HS-27A (cell line): ENCODE measurements at places on chromosomes 2 and 18.

DNA sequence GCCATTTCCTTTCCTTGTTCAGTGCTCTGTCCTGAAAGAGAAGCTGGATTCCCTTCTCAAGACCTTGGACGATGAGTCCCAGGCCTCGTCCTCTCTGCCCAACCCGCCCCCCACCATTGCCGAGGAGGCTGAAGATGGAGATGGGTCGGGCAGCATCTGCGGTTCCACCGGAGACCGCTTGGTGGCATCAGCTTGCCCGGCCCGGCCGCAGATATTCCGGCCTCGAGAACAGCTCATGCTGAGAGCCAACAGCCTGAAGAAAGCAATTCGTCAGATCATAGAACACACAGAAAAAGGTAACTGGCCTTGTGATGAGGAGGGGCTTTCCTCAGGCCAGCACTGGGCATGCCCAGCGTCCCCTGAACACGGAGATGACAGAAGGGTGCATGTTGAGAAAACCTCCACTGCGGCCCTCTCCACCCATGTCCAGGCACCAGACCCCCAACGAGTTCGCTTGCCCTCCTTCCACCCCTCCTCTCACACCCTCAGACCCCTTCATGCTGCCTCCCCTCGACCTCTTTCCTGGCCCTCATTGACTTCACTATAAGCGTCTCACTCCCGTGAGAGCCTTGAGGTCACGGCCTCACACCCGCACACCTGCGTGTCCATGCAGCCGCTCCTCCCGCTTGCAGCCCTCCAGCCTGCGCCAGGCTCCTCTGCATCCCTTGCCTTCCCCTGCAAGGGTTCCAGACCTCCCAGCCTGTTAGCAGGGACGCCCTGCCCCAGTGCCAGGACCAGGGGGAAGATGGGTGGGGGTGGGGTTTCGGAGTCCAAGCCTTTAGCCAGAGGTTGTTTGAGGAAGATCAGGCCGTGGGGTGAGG lies 95.0 kb downstream of the DGKD start:
- DNase-seq, result no peak

DNA sequence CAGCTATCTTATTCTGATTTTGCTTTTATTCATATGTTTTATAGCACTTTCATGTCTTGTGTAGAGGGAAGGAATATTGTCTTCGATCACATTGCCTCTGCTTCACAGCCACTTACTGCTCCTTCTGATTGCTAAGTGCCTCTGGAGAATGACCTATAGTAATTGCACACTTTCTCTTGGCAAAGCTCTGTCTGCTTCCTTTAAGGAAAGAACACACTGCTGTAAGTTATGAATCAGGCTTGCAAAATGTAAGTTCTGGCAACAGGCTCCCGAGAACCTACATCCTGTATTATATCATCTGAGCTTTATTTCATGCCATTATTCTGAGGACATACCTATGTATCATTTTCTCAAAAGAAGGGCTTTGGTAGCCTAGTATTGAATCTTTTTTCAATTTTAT lies 170.7 kb downstream of the ZNF804A start:
- no peak for DNase-seq

DNA sequence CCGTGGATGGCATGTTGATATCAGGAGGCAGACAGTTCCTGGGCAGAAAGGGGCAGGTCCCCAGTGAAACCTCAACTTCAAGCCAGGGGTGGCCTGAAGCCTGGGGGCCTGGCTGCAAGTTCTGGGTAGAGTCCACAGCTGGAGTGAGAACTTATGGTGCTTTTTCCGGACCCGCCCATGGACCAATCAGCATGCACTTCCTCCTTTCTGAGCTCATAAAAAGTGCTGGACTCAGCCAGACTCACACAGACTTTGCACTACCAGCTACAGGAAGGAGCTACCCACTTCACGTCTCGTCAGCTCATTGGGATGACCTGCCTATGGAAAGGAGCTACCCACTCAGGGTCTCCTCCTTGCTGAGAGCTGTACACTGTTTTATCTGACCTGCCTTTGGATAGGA lies 183.1 kb upstream of the MC4R start:
- no peak for DNase-seq

GRCh38 chr2:68845043-68845442 lies 26.2 kb downstream of the BMP10 start:
- DNase-seq, result no peak

- DNase-seq, result no peak
These were observed 971.0 kb upstream of the CDH2 start for GRCh38 chr18:29147944-29148343.

DNA sequence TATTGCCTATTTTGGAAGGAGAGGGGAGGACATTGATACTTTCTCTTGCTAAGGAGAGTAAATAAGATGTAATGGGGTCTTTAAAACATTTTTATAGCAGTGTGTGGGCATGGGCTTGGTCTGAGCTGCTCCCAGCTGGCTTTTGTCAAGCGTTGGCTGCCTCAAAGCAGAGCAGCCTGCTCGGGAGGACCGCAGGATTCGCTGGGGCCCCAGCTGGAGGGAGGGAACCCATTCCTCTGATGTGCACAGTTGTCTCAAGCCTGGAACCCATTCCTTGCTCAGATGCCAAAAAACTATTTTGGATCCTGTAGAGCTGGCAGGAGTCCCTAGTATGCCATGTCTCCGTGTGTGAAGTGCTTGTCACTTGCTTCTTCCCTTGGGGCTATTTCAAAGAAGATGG lies 59.4 kb upstream of the RMDN2 start:
- DNase-seq, result no peak

- no peak for DNase-seq
These were observed 41.0 kb downstream of the CROCC2 start for GRCh38 chr2:240947176-240947575.

DNA sequence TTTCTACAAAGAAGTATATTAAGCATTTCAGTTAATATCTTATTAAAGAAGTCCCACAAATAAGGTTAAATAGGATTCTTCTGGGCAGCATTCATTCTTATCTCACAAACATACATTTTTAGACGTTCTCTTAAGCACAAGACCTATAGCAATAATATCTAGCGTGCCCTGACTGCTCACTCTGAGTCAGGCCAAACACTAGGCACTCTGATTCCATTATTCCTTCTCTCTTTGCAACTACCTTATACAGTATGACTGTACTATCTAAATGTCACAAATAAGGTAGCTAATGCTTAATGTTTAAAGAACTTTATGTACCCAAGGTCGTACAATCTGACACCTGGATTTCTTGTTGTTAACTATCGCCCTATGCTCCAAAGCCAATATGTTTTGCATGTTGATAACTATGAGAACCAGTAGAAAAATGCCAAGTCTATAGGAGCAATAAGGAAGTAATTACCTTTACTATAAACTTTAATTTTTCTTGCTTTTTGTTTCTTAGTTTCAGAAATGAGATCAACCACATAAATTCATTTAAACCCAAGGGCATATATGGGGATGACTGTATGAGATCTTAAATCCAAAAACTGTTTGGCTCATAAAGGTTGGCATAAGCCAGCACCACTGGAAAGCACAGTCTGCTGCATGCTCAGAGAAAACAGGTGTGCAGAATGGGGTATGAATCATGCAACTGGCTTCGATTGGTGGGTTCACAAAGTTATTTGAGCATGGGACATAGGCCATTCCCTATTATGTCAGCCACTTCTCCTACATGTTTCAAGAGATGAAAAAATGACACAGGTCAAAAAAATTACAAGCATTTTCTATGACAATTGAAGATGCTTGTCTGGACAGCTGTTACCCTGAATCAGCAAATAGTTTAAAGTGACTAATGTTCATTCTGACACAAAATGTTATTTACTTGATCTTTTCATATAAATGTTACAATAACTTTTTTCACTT lies 352.0 kb downstream of the IRS1 start:
- no peak for DNase-seq

- DNase-seq, result no peak
These were observed 77.9 kb upstream of the ARL5A start for GRCh38 chr2:151905963-151906632.

- no peak for DNase-seq
These were observed 401.3 kb upstream of the PIK3C3 start for GRCh38 chr18:41553716-41554115.

- DNase-seq, result no peak
These were observed 130.2 kb downstream of the NCKAP5 start for GRCh38 chr2:133438026-133438425.

DNA sequence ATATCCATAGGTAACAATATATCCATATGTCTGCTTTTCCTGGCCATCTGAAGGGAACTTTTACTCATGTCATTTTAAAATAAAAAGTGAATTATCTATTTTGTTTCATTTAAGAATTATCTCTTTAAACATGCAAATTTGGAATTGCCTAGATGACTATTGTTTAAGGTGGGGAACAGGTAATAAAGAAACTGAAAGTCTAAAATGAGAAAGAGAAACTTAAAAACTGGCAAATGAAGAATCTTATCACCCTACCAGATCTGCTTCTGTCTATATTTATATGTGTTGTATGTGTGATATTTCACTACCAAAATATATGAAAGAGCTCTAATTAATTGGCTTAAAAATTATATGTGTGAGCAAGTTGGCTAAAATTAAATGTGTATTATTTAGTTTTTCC lies 243.2 kb upstream of the KCNH7 start:
- DNase-seq, result no peak

- no peak for DNase-seq
These were observed 10.9 kb downstream of the INPP4A start for GRCh38 chr2:98455494-98455976.

- no peak for DNase-seq
These were observed 71.0 kb downstream of the HS1BP3 start for GRCh38 chr2:20579866-20580265.

- DNase-seq, result no peak
These were observed 78.3 kb downstream of the RNF144A start for GRCh38 chr2:6995391-6996097.

DNA sequence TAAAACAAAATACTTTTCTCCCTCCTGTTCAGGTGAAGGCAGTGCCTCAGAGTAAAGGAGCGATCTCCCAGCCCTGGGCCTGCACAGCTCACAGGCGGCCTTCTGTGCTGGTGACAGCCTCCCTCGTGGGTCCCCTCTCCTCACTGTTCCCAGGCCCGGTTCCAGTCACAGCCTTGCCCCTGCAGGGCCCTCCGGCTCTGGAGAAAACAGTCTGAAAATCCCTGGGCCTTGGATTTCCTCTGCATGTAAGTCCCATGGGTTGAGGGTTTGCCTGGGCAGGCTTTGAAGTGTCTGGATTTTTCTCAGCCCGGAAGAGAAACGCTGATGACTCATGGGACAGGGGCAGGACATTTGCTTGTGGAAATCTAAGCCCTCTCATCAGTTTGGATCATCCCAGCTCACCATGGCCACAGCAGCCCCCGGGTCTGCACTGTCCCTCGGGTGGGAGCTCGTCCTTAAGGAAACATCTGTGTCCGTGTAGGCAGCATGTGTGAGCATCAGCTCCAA lies 186.1 kb upstream of the RAB12 start:
- no peak for DNase-seq

GRCh38 chr2:30048636-30049175 lies 98.1 kb upstream of the YPEL5 start:
- no peak for DNase-seq

DNA sequence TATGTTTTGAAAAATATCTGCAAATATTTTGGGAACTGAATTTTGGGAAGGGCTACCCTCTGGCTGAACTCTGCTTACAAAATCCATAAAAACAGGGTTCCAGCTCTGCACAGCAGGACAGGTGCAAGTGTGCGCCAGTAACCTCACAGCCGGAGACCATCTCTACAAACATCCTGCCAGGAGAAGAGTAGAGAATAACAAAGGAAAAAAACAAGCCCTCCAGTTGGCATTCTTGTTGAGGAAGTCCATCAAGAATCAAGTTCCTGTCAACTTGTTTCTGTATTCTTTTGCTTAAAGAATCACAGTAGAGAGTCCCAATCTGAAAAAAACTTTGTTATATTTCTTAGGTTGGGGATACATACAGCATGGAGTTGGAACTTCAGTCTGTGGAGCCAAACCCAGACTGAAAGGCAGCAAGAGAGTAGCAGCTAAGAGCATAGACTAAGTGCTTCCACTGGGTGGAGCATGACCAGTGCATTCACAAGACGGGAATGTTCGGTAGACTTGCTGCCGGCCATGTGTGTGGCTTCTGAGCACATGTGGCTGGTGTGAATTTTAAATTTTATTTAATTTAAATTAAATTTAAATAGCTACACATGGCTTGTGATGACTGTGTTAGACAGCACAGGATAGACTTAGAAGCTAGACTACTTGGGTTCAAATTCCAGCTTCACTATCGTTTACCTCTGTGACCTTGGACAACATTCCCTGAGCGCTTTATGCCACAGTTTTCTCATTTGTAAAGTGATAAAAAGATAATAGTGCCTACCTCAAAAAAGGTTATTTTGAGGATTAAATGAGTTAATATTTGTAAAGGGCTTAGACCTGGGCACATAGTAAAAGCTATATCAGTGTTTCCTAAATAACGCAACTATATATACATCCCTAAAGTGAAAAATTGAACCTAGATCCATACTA lies 41.9 kb downstream of the SPTBN1 start:
- DNase-seq, result no peak

DNA sequence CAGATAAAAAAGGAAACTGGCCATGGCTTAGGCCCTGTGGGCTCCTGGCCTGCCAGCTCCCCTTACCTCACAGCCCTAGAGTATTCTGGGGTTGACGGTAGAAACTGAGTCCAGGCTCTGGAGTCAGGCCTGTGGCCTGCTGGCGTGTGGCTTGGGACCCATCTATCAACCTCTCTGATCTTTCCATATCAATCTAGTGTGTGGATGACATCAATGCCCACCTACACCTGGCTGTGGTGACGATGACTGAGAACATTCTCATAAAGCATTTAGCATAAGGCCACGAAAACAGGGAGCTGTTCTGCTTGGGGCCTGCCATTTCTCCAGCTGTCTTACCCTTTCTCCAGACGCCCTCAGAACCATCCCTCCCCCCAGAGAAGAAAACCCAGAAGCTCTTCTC lies 17.9 kb downstream of the PCARE start:
- DNase-seq, result no peak

DNA sequence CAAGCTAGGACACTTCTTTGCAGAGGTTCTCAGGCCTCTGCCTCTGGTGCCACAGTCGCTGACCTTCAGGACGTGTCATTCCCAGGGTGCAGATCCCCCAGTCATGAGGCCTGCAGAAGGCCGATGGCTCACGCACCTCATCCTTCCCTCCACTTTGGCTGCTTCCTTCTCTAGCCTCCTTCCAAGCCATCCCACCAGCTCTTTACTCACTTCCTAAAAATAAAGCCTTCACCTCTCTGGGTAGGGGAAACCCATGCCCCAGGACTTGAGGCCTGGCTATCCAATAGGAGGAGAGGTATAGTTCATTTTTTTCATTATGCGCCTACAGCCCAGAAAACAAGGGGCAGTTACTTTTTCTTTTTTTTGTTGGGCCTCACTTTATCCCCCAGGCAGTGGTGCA lies 91.4 kb downstream of the B3GNT2 start:
- DNase-seq, result no peak

- DNase-seq, result no peak
These were observed 14.6 kb upstream of the HNRNPLL start for GRCh38 chr2:38617301-38617700.

DNA sequence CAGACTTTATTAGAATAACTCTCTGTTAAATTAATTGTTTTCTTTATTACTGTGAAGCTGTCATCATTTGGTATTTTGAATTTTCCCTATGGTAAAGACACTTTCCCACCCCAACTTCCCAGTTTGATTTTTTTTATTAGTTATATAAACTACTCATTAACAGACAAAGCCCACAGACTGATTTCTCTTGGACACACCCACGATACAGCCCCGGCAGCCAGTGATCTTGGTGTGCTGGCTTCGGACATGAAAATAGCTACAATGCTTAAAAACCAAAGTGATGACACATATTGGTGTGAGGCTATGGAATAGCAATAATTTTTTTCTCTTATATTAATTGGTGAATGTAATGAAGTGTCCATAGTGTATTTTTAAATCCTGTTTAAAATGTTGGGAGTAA lies 225.4 kb upstream of the SIX3 start:
- no peak for DNase-seq

- DNase-seq, result no peak
These were observed 215.9 kb downstream of the RNF152 start for GRCh38 chr18:61676773-61677434.
